Stimulated activated CD4-positive, alpha-beta T cell treated with anti-CD3 and anti-CD28 coated beads, Interleukin-1b, Interleukin-23, amount 100 ng/mL, for 1 hour (primary cell): ENCODE measurements at places on chromosomes 2 and 18.

GRCh38 chr2:240149943-240150784 is 9.7 kb upstream of the OTOS start:
- DNase-seq = no peak

GRCh38 chr2:109631741-109632140 is 17.6 kb downstream of the SOWAHC start:
- DNase-seq = no peak

GRCh38 chr18:45666520-45666919 is 51.2 kb downstream of the SLC14A2 start:
- DNase-seq = no peak

DNA sequence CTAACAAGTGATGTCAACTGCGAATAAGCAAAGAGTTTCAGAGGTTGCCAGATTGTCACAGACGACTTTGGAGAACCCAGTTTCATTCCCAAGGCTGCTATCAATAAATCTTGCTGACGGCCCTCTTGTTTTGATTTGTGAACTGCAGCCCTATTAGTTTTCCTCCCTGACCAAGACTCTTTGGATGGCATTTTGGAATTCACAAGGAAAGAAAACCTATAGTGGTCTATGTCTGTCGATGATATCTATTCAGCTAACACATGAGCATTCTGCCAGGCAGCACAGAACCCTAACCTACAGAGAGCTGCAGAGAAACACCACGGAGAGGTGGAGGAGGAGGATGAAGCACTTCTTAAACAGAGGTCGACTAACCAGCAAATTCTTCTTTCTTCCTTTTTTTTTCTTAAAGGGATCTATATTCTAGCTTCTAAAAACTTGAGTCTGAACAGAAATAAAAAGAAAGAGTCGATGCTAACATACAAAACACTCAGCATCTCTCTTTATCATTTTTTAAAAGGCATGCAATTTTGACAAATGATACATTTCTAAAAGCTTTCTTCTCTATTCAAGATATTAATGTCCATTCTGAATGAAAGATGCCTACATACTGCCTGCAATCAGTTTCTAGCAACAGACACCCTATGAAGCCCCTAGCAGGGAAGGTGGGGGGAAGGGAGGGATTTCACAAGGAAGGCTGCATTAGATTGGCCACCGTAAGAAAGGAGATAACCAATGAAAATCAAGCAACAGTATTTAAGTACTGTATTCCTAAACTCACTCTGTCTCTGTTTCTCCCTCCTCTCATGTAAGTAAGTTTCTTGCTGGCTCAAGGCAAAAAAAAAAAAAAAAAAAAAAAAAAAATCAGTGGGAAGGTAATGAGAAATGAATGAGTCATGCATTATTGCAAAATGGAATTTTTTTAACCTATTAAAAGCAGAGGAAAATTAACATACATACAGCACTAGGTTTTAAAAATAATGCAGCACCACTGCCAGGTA is 83.0 kb upstream of the CHRNA1 start:
- DNase-seq = no peak

GRCh38 chr2:163565192-163565591 is 170.6 kb downstream of the FIGN start:
- no peak for DNase-seq

DNA sequence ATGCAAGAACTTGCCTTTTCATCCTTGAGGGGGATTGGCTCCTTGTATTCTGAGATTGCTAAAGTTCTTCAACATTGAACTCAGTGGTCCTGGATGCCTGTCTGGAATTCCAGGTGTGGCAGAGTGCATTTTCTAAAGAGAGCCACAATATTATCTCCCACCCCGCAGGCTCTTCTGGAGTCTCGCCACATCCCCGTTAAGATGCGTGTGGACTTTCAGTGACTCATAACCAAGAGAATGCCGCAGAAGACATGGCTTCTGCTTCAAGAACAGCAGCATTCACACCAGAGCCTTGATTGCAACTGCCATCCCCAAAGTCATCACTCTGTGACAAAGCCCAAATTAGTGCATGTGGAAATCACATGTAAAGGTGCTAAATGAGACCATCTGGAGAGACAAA is 142.7 kb downstream of the CDH20 start:
- DNase-seq = no peak

GRCh38 chr2:132915812-132916549 is 246.0 kb upstream of the LYPD1 start:
- no peak for DNase-seq

GRCh38 chr18:74390900-74391299 is 66.2 kb downstream of the DIPK1C start:
- DNase-seq = no peak

DNA sequence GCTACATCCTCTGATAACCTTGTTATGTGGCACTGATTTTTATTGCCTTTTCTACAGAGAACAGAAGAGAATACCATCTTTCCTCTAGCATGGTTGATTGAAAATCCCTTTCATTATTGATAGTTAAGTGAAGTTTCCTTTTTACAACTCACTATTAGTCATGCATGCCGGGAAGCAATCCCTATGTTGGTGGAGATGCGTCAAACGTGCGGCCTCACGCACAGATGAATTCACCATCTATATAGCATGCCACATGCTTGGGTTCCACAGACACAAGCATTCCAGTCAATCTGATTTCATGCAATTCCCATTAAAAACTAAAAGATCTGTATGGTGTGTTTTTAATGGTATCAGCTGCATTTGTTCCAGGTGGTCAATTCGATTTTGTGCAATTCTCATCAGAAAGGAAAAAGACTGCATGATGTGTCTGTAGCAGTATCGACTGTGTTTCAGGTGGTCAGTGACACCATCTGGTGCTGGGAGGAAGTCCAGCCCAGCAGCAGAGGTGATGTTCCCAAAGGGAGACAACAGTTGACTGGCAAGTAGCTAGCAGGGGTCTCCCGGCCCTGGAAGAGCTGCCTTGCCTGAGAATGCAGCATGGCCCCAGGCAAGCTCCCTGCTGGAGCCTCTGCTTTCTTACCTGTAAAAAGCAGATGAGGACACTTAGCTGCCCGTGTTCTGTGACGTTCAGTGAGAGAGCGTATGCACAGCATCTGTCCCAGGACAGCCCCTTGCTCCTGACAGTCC is 151.3 kb upstream of the NCK2 start:
- DNase-seq = no peak

GRCh38 chr2:85802354-85803103 is 48.7 kb downstream of the ATOH8 start:
- DNase-seq = no peak

DNA sequence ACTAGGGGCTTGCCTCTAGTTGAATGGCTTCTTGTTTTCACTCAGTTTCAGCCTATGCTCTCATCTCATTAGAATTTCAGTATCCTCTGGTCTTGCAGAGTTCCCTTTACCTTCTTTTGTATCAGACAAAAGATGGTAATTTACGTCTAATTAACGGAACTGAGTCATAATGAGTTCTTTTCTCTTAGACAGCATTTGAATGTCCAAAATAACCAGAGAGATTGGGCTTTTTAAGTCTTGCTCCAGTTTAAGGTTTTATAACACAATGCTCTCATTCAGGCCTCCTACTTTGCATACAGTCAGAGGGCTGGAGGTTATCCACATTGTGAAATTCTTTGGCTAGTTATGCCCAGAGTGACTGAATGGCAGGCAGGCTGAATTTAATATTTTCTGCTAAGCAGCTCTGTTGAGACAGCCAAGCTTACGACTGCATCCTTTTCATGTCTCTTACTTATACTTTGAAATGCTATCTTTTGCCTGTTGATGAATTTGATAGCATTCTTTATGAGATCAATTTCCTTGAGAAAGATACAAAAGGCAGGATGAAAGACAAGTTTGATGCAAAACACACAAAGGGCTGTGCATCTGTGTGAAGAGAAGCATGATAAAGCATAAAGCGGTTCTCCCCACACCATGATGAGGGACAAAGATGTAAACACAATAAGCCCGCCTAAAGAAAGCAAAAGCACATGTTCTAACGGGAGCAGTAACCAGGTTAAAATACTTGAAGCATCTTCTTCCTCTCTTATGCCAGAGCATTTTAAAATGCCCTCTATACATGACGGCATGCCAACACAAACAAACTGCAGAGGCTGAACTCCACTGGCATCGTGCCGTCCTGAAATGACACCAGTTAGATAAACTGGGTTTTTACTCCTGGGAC is 90.0 kb downstream of the CDH2 start:
- DNase-seq = no peak

- DNase-seq = no peak
Observed at GRCh38 chr2:109207176-109207575, 78.2 kb downstream of the SH3RF3 start.

GRCh38 chr18:73719611-73720010 is 428.0 kb downstream of the FBXO15 start:
- DNase-seq = no peak

- DNase-seq = no peak
Observed at GRCh38 chr2:27807476-27807875, 36.0 kb downstream of the MRPL33 start.
